ENCODE measurements at places on chromosomes 1 and 21.

- DNase-seq = peak; percentile 36
These were observed 487.3 kb upstream of the PTBP2 start for GRCh38 chr1:96234299-96234698.

- DNase-seq = no peak
These were observed 334.3 kb upstream of the ADAMTS5 start for GRCh38 chr21:27301220-27301619.

DNA sequence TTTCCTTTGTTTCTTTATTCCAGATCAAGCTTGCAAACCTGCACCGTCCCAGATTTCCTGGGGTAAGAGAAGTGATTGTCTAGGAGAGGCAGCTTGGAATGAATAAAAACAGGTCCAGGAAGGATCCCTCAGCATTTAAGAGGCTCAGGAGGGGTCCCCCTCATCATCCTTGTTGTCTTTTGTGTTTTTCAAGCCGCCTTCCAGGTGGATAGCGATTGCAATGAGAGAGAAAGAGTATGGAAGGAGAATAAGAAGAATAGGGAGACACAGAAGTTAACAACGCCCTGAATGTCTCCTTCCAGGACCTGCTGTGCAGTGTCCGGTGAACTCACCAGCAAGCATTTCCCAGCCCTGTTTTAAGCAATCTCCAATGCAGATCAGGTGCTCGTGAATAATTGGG, 8.5 kb downstream of the ERG start:
- DNase-seq = no peak

DNA sequence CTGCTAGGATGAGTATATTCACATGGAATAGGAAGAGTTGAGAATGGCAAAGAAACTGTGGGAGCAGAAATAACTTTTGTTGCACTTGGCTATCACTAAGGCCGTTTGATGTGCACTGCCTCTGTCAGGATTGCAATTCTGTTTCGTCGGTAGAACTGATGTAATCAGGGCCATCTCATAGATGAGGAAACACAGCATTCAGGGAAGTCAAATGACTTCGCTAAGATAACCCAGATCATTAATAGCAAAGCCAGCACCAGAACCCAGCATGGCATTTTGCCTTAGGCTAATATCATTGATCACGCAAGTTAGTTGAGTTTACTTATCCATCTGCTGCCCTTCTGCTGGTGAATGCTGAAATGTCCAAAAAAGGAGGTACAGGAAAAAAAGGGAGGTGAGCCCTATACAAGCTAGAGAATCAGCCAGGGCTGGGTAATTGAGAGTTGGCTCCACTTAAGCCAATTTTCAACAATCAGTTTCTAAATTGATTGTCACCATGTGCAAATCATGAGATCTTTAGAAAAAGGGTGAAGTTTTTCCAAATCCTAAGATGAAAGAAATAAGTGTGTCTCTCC, 7.6 kb downstream of the RASSF5 start:
- no peak for DNase-seq

- DNase-seq = peak; percentile 100
These were observed 247 bp upstream of the DOP1B start for GRCh38 chr21:36156339-36156814.

DNA sequence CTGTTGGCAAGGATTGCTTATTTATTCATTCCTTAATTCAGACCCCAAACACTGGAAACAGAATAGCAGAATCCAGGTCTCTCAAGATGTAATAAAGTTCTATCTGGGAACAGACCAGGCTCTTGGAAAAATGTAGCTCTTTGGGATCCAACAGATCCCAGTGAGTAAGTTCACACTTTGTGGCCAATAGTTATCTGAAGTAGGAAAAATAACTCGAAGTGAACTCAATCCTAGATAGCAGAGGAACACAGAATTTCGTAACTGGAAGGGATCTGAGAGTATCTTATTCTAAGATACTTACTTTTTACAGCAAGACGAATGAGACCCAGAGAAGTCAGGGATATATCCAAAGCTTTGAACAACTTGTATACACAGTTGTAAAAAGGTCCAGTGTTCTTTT, 150.7 kb upstream of the CD34 start:
- no peak for DNase-seq

- DNase-seq = no peak
These were observed 187.8 kb upstream of the HP1BP3 start for GRCh38 chr1:20974951-20975350.

DNA sequence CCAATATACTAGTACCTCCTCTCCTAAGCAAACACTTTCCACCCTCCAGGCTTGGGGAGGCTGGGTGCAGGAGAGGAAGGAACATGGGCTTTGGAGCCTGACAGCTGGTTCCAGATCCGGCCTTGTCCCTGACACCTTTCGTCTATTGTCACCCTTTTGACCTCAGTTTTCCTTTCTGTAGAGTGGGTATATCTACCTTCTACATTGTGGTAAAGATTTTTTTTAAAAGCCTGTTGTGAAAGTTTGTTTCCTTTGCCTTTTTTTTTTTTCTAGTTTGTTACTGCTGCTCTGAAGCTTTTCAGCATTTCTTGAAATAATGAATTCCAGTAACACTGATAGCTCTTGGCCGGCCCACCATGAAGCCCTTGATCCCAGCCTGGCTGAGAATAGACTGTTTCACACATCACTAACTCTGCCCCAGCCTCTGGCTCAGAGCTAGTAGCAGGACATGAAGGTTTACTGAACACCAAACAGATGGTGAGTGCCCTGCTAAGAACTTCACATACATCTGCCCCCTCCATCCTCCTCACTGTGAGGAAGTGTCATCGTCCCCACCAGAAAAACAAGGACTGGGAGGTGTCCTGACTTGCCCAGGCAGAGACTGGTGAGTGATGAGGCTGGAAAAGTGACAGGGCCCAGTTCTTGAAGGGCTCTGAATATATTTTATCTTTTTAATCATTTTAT, 33.0 kb upstream of the ID3 start:
- no peak for DNase-seq

DNA sequence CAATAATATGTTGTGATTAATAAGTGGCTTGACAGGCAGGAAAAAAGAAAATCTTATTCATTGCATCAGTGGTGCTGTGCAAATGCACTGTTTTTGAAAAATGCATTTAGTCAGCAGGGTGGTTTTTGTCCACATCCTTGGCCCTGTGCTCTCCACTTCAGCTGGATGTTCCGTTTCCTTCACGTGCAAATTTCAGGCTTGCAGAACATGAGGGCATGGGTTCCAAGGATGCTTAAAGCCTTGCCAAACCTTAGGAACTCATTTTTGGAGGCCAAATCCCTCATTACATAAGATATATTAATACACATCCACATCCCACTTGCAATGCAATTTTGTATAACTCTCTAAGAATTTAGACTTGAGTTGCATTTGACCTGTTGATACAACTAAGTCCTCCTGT, 410.1 kb downstream of the PRDM2 start:
- no peak for DNase-seq

- no peak for DNase-seq
These were observed 35.5 kb downstream of the CRP start for GRCh38 chr1:159678939-159679338.

DNA sequence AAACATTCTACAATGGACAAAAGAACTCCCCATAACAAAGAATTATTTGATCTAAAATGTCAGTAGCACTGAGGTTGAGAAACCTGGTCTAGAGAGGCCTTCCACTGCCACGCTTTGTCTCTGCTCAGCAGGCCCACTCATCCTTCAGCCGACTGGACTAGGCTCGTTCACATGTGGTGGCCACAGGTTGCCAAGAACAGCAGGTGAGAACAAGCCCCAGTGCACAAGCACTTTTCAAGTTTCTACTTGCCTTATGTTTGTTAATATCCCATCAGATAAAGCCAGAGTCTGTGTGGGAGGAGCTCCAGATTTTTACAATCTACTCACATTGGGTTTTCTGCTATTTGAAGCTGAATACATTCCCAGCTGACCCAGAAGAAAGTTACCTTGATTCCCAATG, 9.1 kb upstream of the EFHD2 start:
- no peak for DNase-seq

GRCh38 chr1:181369416-181369815, 113.9 kb upstream of the CACNA1E start:
- no peak for DNase-seq

- DNase-seq = no peak
These were observed 13.0 kb upstream of the GUCA2B start for GRCh38 chr1:42140191-42140590.

DNA sequence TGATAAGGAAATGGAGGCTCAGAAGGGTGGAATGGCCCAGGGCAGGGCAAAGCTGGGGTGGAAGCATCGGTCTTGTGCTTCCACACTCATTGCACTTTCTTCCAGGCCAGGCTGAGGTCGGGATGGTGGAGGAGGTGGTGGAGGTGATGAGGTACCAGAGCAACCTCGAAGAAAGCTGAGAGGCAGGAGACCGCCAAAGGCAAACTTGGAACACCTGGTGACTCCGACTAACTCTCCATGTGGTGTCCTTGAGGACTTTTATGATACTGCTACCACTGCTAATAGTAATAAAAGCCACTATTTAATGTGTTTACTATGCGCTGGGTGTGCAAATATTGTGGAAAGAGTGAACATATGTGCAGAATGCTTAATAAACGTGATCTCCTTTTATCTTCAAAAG, 16.9 kb upstream of the BTG2 start:
- DNase-seq = no peak

DNA sequence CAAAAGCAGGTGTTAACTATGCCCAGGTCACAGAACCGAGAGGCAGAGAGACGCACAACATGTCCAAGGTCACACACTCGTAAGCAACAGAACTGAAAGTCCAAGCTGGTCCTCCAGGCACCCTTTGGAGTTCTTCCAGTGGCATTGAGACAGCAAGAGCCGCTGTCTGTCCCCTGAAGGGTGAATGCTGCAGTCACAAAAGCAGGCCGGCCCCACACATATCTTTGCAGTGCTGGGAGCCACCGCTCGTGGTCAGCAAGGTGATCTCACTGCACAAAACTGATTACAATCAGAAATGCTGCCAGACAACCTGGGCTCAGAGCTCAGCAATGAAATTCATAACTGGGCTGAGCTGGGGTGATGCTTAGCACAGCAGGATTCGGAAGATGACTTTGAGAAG, 47.4 kb upstream of the RAB4A start:
- no peak for DNase-seq

DNA sequence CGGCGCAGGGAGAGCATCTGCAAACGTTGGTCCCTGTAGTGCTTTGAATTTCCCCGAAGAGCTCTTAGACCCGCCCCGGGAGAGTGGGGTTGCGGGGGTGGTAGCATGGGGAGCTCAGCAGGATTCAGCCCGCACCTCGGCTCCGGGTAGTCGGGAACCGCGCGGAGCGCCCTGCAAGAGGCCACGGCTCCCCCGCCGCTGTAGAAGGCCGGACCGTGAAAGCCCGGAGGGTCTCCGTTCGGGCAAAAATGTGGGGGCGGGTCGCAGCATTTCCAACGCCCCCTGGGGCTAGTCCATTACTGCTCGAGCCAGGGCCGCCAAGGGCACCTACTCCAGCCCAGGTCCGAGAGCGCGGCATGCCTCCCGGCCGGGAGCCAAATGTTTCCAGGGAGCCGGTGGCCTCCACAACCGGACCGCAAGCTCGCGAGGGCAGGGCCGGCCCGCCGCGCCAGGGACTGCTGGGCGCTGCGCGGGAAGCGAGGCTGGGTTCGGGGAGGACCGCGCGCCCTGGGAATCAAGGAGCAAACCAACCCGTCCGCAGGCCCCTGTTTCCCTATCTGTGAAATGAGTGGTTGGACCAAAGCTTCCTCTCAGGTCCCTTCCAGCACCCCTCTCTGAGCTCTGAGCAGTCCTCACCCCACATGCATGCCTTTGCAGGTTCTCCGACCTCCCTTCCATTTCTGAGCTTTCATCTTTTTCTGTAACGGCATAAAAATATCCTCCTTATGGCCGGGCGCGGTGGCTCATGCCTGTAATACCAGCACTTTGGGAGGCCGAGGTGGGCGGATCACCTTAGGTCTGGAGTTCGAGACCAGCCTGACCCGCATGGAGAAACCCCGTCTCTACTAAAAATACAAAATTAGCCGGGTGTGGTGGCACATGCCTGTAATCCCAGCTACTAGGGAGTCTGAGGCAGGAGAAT, 775 bp upstream of the TMEM63A start:
- DNase-seq = peak; percentile 60

DNA sequence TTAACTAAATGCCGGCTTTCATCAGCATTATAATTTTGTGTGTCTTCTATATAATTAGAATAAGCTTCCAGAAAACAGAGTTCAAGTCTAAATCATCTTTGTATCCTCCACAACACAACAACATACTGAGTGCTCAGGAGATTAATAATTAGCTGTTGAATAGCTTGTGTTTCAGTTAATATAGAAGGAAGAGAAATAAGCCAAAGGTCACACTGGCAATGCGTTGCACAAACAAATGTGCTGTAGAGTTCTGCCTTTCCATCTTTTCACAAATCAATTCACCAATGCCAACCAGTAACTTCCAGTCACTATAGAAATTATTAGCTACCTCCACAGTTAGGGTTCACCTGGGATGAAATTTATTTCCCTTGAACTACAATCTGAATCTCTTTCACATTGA, 132.0 kb downstream of the LMX1A start:
- DNase-seq = no peak
